ENCODE measurements at places on chromosomes 16 and 17.

GRCh38 chr16:87176735-87177134 is 140.5 kb downstream of the C16orf95 start:
- DNase-seq, result no peak

GRCh38 chr16:66332634-66333610 is 33.6 kb upstream of the CDH5 start:
- DNase-seq, result no peak

GRCh38 chr17:40532520-40533253 is 31.3 kb upstream of the TNS4 start:
- no peak for DNase-seq

DNA sequence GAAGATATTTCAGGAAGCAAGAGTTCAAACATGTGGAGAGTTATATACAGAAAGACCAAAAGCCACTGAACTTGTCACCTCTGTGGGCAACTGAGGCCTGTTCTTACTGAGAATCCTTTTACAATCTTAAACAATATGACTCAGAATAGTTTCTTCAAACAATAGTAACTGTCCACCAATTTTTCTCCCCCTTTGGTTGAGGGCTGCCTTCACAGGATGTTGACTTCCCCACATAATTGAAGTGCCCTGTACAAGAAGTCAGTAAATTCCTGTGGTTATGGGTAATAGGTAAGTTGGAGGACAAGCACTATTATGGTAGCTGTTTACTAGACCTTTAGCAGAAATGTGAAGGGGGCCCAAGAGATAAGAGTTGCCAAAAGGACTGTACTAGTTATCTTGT is 215.8 kb downstream of the CDH8 start:
- DNase-seq, result no peak

DNA sequence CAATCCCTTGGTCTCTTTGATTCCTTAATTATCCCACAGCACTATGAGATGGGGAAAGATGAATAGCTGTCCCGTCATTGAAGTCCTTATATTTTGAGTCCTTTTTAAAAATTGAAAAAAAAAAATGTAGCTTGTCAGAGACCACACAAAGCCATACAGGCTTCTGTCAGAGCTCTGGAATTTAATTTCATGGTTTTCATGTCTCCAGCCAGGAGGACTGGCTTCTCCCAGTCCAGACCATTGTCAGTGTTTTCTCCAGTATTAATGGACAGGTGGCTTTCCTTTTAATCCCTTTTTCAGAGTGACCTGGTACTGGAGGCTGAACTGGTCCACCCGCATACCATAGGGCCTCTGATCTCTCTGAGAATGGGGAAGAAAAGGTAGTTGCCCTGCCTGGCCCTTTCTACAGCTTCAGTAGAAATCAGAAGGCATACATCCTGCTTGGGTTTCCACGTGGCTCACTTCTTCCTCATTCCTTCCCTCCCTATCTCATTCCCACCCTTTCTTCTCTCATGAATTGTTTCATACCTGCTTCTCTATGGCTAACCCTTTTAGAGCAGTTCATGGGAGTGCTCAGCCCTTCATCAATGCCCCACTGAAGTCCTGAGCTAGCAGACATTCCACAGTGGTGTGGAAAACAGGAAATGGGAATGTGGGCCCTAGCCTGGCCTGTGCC is 29.1 kb downstream of the TRIM16 start:
- DNase-seq, result no peak

- DNase-seq, result no peak
Measured at GRCh38 chr16:11402745-11403533, 57.7 kb downstream of the RMI2 start.

GRCh38 chr17:78416791-78417530 is 38.5 kb downstream of the PGS1 start:
- DNase-seq, result no peak

- DNase-seq, result no peak
Measured at GRCh38 chr16:31223044-31223443, 6.1 kb upstream of the PYDC1 start.

DNA sequence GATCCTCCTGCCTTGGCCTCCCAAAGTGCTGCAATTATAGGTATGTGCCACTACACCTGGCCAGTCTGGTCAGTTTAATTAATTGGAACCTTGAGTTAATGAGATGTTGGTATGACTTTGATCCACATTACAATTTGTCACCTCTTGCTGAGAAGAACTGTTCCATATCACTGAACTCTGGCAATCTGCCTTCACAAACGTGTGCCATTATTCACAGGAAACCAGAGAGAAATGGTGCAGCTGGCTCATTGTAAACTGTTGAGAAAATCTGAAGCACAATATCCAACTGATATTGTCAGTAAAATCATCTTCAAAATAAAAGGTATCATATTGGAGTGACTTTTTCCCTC is 39.3 kb upstream of the YPEL2 start:
- no peak for DNase-seq

DNA sequence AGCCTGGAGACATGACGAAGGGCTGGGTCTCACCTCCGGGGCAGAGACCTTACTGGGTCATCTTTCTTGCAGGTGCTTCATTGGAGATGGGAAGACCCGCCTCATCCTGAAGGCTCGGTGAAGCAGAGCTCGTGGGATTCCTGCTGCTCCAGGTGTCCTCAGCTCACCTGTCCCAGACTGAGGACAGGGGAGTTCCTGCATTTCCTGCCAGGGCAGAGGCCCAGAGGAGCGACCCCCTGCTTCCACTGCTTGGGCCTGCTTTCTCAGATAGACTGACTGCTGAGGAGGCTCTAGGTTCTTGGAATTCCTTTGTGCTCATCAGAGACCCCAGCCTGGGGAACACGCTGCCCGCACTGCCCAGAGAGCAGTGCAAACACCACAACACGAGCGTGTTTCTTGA is 11.6 kb downstream of the AQP8 start:
- no peak for DNase-seq

DNA sequence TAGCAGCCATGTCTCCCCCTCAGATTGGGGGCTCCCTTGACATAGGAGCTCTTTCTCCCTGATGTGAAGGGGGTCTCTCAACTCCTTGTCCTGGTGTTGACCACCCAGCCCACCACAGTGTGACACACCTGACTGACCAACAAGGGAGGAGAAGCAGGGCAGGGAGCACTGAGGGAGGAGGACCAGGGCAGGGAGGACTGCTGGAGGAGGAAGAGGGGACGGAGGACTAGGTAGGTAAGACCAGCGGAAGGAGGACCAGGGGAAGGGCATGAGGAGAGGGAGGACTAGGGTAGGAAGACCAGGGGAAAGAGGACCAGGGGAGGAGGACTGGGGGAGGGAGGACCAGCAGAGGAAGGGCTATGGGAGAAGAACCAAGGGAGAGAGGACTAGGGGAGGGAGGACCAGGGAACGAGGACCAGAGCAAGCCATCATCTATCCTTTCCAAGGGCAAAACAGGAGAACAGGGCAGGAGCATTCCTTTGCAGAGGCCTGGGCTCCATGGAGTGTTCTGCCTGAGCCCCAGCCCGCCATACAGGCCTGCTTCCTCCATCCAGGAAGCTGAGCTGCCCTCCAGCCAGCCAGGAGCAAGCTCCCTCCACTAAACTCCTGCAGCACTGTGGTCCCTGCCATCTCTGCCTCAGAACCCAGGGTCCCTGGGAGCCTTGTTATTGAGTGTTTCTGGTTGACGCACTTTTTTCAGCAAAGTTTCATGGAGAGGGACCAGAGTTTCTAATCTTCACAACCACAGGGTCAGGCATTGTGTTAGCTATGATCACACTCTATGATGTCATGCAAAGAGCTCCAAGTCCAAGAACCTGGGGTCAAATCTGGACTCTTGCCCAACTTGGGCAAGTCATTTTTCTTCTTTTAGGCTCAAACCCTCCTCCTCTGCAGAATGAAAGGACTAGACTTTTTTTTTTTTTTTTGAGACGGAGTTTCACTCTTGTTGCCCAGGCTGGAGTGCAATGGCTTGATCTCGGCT is 15.4 kb upstream of the KRT17 start:
- DNase-seq, result no peak

DNA sequence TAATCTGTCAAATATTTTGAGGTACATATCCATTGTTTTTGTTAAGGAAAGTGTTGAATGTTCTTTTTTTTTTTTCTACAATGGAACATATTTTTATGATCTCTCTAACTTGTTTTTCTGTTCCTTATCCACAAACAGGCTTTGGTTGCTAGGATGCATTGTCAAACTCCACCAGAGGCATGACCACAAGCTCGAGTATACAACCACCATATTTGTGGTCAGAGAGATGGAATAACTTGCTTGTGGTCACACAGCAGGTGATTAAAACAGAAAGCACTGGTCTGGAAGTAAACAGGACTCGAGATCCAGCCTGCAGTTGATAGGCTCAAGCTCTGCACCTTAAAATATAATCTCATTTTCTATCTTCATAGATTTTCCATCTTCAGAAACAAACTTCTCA is 105.8 kb upstream of the ADAMTS18 start:
- no peak for DNase-seq
